DMS 273 treated with DMSO at 0.1 percent for 48 hours (cell line): ENCODE measurements at places on chromosomes 2 and 18.

GRCh38 chr18:44851856-44852621 is 171.4 kb downstream of the SETBP1 start:
- DNase-seq, result no peak

GRCh38 chr2:227013881-227014280 is 150.1 kb downstream of the COL4A4 start:
- DNase-seq, result no peak

- no peak for DNase-seq
Measured at GRCh38 chr2:146295080-146295670, 1549.7 kb upstream of the ACVR2A start.

DNA sequence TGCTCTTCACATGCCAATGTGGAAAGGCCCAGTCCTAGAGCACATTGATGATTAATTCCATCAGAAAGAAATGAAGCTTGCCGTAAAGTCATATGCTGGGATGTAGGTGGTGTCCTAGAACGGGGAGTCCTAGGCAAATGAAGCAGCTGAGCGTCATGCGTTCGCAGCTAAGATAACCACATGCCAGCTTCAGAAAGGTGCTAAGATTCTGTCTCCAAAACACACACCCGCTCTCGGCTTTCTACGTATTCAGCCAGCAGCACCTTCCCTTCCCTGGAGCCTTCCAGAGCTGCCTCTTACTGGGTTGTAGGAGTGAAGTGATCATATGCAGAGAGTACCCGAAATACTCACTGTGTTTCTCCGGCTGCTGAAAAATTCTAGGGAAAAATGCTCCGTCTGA is 421.6 kb upstream of the ID2 start:
- no peak for DNase-seq

- no peak for DNase-seq
Measured at GRCh38 chr2:226773291-226773690, 26.3 kb downstream of the IRS1 start.

DNA sequence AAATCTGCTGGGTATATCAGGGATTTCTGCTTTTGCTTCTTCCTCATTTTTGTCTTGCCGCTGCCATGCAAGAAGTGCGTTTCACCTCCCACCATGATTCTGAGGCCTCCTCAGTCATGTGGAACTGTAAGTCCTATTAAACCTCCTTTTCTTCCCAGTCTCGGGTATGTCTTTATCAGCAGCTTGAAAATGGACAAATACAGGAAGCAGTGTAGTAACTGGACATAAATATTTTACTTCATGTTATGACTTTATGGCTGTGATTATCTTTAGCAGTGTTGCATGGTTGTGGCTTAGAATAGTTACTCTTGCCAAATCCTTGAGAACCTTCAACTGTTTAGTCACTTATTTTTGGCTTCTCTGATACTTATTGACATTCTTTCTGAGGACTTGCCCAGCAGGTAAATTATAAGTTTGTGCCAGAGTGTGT is 66.2 kb upstream of the DLX2 start:
- no peak for DNase-seq

DNA sequence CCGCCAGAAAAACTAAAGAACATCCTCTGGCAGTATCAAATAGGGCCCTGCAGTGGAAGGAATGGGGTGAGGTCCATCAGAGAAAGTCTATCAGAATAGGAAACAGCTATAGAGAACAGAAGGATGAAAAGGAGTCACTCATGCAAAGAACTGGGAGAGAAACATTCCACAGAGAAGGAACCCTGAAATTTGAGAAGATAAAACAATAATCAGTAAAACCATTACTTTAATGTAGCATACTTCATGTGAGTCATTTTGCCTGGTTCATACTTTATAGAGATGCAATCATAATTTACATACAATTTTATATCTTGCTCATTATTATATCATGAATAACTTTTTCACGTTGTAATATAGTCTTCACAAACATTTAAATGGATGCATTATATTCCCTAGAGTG is 402.2 kb downstream of the NCKAP5 start:
- no peak for DNase-seq

DNA sequence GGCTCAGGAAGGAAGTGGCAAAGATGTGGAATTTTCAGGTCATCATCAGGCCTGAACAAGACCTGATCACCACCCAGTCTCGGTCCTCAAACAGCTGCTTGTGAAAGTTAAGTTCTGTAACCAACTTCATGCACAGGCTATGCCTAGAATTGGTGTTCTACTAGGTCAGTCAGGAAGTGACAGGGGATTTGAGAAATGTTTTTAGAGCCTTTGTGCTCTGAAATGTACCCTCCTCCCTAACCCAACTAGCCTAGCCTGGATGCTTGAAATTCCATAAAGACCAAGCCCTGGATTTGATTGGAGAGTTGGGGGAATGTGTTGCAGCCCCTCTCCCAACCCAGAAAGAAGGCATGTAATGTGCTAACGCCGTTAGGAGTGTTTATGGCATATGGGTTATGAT is 63.3 kb downstream of the TGOLN2 start:
- no peak for DNase-seq

DNA sequence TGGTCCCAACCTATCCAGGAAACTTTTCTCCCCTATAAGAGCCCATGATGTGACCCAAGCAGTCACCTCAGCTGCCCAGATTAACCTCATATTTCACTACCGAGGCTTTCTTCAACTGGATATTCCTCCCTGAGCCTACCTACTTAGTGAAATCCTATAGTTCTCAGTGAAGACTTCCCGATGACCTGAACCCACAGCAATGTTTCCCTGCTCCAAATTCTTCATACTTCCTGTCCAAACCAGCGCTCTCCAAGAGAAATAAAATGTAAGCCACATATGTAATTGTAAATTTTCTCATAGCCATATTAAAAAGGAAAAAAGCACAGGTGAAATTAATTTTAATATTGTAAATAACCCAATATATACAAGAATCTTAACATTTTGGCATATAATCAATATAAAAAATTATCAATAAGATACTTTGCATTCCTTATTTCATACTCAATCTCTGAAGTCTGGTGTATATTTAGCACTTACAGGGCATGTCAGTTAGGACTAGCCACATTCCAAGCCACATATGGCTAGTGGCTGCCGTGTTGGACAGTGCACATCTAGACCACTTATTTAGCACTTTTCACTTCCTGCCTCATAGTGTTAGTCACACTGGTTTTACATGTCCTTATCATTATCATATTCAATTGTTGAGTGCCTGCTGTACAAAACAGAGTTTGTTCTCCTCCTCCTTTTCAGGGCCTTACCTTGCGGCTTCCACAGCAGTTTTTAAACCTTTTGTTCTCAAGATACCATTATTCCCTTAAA is 1.9 kb upstream of the STAT4 start:
- no peak for DNase-seq

GRCh38 chr18:8389391-8390340 is 219.6 kb upstream of the RAB12 start:
- no peak for DNase-seq

- no peak for DNase-seq
Measured at GRCh38 chr18:65436430-65436829, 314.4 kb upstream of the CDH7 start.

GRCh38 chr18:37861981-37862380 is 296.4 kb upstream of the CELF4 start:
- DNase-seq, result no peak

GRCh38 chr2:72917877-72918553 is 696 bp downstream of the EMX1 start:
- peak; percentile 52 for DNase-seq

DNA sequence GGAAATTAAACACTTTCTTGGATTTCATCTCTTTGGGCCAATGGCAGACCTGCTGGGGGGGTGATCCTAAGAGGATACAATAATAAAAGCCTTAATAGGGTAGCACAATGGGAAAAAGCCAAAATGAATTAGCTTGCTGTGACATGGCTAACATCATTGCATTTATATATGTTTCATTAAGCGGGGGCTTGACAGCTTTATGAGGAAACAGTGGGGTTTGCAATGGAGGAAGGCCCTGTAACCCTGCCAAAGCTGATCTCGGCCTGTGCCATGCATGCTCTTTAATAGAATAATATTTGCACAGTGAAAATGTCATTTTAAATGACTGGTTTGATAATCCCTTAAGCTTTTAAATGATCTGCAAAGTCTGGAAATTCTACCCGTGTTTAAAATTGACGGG is 291.5 kb downstream of the SLC4A3 start:
- DNase-seq, result no peak

DNA sequence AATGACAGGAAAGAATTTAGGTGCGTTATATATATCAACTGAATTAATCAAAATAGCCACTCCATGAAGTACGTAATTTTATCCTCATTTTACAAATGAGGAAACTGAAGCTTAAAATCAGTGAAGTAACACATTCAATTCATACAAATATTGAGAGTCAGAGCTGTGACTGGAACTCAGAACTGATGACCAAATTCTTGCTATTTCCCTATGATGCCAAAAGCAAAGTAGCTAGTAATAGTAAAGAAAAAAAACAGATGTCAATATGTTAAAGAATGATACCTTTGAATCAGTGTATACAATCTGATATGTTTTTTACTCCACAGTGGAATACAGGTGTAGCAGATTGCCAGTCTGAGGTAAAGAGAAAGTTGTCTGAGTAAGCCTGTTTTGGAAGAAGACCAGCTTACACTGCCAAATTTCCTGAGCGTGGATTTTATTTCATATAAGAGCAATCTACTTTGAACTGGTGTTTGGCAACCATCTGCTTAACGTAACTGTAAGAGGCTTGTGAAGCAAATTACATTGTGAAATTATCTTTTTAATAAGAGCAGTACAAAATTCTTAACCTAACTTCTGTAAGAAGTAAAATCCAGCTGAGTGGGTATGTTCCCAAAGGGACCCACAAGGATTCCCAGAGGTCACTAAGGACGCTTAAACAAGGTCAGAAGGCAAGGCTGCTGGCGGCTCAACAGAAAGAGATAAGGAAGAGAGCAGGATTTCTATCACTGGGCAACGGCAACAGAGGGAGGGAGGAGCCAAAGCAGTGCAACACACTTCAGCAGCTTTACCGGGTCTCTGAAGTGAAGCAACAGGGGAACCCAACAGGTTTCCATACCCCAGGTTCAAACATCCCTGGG is 85.6 kb downstream of the IKZF2 start:
- DNase-seq, result peak; percentile 71

DNA sequence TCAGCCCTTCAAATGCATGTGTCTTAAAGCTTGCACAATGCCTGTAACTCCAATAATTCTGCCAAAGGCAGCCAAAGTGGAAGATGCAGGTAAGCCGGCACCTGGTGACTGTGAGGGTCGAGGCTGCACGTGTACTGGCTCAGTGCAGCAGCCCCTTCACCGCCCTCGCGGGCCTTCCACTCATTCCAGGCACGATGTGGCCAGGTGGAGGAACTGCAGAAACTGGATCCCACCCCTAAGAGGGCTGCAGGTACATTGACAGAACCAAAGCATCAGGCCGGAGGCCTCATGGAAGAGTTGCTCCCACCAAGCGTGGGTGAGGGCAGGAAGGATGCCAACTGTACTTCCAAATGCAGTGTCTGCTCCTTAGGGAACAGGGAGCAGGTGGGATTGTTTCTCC is 253.4 kb downstream of the HDAC4 start:
- no peak for DNase-seq

DNA sequence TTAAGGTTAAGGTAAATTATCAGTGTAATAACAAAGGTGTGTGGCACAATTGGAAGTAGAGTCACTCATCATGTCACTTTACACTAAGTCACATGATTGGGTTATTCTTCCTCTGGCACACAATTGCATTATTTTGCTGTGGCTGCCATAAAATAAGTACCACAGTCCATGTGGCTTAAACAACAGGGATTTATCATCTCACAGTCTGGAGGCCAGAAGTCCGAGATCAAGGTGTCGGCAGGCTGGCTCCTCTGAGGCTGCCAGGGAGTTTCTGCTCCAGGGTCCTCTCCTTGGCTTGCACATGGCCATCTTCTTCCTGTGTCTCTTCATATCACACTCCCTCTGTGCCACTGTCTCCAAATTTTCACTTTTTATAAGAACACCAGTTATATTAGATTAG is 421.2 kb downstream of the CMPK2 start:
- no peak for DNase-seq

GRCh38 chr2:216644842-216645635 is 11.8 kb downstream of the IGFBP2 start:
- DNase-seq, result no peak

DNA sequence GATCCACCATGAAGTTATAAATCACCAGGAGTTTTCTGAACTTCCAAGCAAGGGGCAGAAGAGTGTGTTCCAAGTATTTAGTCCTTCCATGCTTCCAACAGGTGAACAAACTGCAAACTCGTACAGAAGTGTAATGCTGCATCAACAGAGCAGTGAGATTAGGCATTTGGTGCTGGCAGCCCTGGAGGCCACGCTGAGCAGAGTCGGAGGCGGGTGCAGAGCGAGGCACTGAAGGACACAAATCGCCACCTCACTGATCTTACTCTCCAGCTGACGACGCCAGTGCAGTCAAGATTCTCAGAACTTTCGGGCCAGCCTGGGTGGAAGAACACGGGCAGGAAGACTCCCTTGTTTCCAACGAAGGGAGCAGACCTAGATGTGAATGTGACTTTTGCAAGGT is 39.2 kb downstream of the SERPINE2 start:
- DNase-seq, result no peak

DNA sequence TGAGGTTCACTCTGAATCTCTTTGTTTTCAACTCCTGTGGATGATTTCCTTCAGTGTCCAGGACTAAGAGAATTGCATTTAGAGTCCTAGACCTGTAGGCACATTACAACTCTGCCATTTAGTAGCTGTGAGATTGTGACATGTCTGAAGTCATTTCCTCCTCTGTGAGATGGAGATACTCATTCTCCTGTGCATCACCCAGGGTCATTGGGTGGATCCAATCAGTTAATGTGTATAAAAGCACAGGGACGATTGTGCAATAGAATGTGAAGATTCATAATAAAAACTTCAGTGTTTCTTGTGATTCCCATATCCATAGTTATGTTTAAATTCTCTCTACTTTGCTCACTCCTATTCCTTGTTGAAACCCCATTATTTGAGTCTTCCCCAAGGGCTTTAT is 113.6 kb downstream of the DIS3L2 start:
- no peak for DNase-seq

GRCh38 chr18:21453511-21453901 is 147.0 kb downstream of the ESCO1 start:
- no peak for DNase-seq

- no peak for DNase-seq
Measured at GRCh38 chr18:62347089-62347506, 22.0 kb downstream of the TNFRSF11A start.

DNA sequence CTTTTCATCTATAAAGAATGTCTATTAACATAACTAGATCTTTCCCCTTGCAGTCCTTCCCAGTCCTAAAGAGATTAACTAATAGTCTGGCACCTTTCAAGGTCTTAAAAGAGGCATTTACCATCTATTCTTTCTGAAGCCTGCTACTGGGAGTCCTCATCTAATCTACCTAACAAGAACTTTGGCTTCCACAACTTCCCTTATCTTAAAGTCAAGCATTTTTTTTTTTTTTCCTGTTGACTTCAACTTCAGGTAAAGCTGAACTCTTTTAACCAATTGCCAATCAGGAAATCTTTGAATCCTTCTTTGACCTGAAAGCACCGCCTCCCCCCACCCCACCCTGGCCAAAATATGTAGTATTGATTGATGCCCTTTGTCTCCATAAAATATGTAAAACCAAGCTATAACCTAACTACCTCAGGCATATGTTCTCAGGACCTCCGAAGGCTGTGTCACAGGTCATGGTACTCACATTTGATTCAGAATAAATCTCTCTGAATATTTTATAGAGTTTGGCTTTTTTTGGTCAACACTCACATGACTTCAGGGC is 168.6 kb downstream of the PTPRM start:
- no peak for DNase-seq

- no peak for DNase-seq
Measured at GRCh38 chr2:37921781-37922180, 3.3 kb upstream of the RMDN2 start.
